Cardiac fibroblast (primary cell): ENCODE measurements at places on chromosomes 6 and 20.

DNA sequence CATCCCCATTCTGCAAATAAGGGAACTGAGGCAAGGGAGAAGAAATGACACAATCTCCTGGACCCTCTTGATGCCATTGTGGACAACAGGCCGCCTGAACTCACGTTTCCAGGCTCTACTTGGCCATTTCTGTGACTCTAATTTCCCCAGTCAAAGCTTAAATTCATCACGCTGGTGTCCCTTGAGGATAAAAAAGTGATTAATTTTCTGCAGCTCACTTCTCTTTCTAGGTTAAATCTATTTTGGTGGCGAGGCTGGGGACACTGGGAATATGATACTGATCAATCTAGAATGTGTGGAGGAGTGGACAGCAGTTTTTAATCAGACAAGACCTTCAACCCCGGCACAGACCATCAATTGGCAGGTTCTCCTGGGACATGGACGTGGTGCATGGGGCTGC is 168.2 kb upstream of the SULF2 start:
- no peak for DNase-seq

DNA sequence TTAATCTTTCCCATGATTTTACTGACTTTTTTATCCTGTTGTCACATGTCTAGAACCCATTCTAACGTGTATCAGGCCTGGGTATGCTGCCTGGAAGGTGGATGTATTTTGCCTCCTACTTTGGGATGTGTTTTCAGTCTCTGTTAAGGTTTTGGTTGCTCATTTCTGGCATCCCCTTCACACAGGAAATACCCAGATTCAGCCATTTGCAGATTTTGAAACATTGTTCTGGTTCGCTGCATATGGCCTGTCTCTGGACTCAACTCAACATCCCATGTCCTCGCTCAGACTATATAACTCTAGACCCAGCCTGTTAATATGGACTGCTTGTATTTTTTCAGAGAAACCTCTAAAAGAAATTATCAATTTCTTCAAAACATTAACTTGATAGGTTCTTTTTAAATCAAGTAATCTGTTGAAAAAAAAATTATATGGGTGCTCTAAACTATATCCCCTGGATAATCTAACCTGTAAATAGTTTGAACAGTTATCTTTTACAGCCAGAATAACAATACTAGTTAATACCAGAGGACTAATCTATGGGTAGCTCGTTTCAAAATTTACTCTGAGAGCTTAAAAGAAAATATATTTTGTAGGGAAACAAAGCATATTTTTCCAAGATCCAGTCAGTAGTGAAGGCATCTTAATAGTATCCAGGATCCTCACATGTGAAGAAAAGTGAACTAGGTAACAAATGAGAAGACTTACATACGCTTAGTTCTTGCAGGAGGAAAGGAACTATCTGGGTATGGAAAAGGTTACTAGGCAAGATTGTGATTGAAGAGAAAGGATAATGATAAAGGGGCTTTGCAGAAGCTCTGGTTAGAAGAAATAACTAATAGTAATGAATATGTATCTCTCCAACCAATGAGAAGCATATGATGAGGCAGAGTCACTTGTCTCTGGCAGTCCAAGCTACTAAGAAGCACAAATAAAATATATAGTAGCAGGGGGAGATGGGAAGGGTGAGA is 23.4 kb upstream of the HLA-DQB1 start:
- peak; percentile 10 for DNase-seq

- DNase-seq, result no peak
Measured at GRCh38 chr6:124825564-124825963, 136.7 kb upstream of the RNF217 start.

DNA sequence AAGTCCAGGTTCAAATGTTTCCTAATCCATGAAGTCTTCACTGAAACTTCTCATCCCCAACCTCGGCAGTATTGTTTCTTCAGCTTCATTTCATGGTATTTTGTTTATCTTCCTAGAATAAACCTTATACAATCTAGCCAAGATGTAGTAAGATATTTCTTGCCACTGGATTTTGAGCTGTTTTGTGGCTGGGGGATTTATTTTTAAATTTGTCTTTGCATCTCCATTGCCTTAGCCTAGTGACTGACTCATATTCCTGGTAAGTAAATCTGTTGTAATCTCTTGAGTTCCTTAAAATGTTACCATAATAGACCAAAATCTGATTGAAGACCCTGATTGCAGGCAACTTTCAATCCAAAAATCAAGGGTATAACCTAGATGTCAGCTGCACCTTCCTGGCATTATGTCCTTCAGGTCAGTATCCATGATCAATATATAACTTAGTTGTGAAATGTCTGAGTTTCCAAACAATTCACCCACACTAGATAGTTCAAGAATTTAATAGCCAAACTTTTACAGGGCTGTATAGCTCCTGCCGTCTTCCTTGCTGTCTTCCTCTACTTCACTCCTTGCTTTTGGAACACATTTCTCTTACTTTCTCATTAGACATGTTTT is 4.7 kb upstream of the TRMT11 start:
- DNase-seq, result no peak

- DNase-seq, result peak; percentile 3
Measured at GRCh38 chr6:17591287-17591686, 8.8 kb upstream of the FAM8A1 start.
